Daoy (cell line): ENCODE measurements at places on chromosomes 12 and 14. TPM values are rescaled to one million over a fixed set of nuclear protein-coding genes. Genes with fewer than 3 reads are reported as not detected.

Gene GPR68
- total RNA-seq = 10.1 and 11.6 TPM in 2 replicates

Gene ALG10B
- total RNA-seq = 3.0 and 4.0 TPM in 2 replicates

Gene KRT71
- total RNA-seq = not detected in 2 replicates

Gene MIP
- not detected in 2 replicates for total RNA-seq

Gene DEGS2
- 0.06 TPM in 1 of 2 replicates, not detected in the other for total RNA-seq

Gene PTPRR
- total RNA-seq = 3.5 and 6.8 TPM in 2 replicates

Gene IL25
- not detected in 2 replicates for total RNA-seq

Gene NXPH4
- total RNA-seq = 0.33 and 1.7 TPM in 2 replicates

Gene WSCD2
- 0.06 and 0.63 TPM in 2 replicates for total RNA-seq

Gene PLA2G1B
- total RNA-seq = not detected in 2 replicates

Gene NYNRIN
- total RNA-seq = 0.33 and 0.57 TPM in 2 replicates

Gene CYP27B1
- total RNA-seq = 2.2 and 2.6 TPM in 2 replicates

Gene NEUROD4
- not detected in 2 replicates for total RNA-seq

Gene SERPINA3
- total RNA-seq = 1.3 TPM in 1 of 2 replicates, not detected in the other

Gene CLEC4E
- total RNA-seq = not detected in 2 replicates

Gene KRR1
- total RNA-seq = 50.3 and 52.4 TPM in 2 replicates

Gene CLEC2A
- not detected in 2 replicates for total RNA-seq

Gene PLD4
- not detected in 2 replicates for total RNA-seq

Gene FBRSL1
- total RNA-seq = 2.6 and 9.8 TPM in 2 replicates

Gene RPGRIP1
- total RNA-seq = not detected in 2 replicates

Gene FOXA1
- 6.5 and 11.2 TPM in 2 replicates for total RNA-seq

Gene B4GALNT3
- total RNA-seq = 0.40 and 1.1 TPM in 2 replicates

Gene CD4
- not detected in 2 replicates for total RNA-seq

Gene TSPAN11
- 0.15 TPM in 1 of 2 replicates, not detected in the other for total RNA-seq

Gene KRT7
- 5.5 and 12.2 TPM in 2 replicates for total RNA-seq

Gene SERPINA6
- 0.91 and 4.1 TPM in 2 replicates for total RNA-seq

Gene TMEM132C
- 0.42 TPM in 1 of 2 replicates, not detected in the other for total RNA-seq

Gene TEAD4
- total RNA-seq = 18.4 and 27.3 TPM in 2 replicates

Gene GRIP1
- total RNA-seq = 3.3 and 3.8 TPM in 2 replicates

Gene DLK1
- total RNA-seq = 0.06 TPM in 1 of 2 replicates, not detected in the other

Gene GMFB
- 146 and 151 TPM in 2 replicates for total RNA-seq

Gene CHGA
- not detected in 2 replicates for total RNA-seq

Gene YY1
- 44.1 and 47.3 TPM in 2 replicates for total RNA-seq

Gene SLC6A12
- total RNA-seq = 0.57 and 3.4 TPM in 2 replicates

Gene GUCY2C
- not detected in 2 replicates for total RNA-seq

Gene SMIM41
- total RNA-seq = not detected in 2 replicates

Gene SOAT2
- not detected in 2 replicates for total RNA-seq

Gene MIPOL1
- 16.0 and 28.0 TPM in 2 replicates for total RNA-seq

Gene FLVCR2
- total RNA-seq = 0.11 TPM in 1 of 2 replicates, not detected in the other

Gene KCNJ8
- 1.1 TPM in 1 of 2 replicates, not detected in the other for total RNA-seq
